ENCODE measurements at places on chromosomes 1 and 21.

GRCh38 chr1:23383577-23384311 lies 14.1 kb upstream of the ZNF436 start:
- DNase-seq, result no peak

- DNase-seq, result no peak
These were observed 13.4 kb downstream of the TNFRSF8 start for GRCh38 chr1:12076425-12077005.

GRCh38 chr1:2258996-2259395 lies 30.9 kb downstream of the SKI start:
- no peak for DNase-seq

DNA sequence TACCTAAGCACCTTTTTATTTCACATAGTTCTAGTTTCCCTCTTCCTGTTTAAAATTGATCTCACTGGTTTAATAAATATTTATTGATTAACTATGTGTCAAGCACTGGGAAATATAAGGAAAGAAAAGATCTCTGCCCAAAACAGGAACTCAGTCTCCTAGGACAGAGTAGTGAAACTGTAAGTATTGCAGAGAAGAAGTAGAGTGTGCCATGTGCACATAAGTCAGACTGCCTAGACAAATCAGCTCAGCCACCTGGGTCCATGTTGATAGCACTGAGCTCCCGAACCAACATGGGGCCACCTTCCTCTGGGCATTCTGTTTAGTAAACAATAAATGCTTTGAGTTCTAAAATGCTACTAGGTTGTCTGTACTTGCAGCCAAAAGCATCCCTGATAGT lies 9.8 kb upstream of the SSX2IP start:
- no peak for DNase-seq

DNA sequence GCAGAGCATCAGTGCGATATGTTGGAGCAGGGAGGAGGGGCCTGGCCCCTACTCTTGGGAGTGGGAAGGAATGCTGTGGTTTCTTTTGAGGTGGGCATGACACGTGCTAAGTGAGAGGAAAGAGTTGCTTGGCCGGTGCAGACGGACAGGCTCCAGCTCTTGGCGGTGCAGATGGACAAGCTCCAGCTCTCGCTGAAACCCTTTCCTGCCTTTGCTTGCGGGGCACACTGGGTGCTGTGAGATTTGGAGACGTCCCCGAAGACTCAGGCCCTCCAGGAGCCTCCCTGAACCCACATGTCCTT lies 15.9 kb downstream of the PDXK start:
- no peak for DNase-seq

Measured in esophagus muscularis mucosa (tissue), 4 donors.